Upper lobe of left lung (tissue), 6 donors: ENCODE measurements at places on chromosomes 3 and 15. TPM values are rescaled to one million over a fixed set of nuclear protein-coding genes. Genes with fewer than 3 reads are reported as not detected.

GRCh38 chr3:58116161-58116955, 94.4 kb downstream of the DNASE1L3 start:
- no peak overlapping the region for H3K27ac ChIP-seq
- no peak for DNase-seq
- peaks cover 24% of the 10 kb centered on the region for H3K4me1 ChIP-seq
- no peak overlapping the region for H3K4me3 ChIP-seq

DNA sequence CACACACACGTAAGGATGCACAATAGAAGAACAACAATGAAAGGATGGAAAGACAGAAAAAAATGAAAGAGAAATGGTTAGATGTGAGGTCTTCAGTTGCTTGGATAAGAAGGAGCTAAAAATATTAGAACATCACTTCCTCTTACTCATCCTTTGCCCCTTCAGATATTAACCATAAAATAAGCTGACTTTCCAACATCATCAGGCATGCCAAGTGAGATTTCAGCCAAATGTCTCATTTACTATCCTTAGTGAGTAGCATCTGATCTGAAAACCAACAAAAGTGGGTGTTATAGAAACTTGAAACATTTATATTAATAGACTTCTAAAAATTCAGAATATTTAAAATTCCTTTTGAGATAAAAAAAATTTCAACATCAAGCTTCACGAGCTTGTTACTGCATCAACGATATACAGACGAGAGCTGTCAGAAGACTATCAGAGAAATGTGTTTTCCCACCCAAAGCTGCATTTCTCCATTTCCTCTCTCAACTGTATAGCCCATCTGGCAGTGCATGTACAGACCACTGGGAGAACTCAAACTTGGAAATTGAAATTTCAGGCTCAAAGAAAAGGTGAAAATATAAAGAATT, 25.4 kb upstream of the LSAMP start:
- no peaks in the 10 kb centered on the region for H3K36me3 ChIP-seq
- H3K4me1 ChIP-seq, result no peaks in the 10 kb centered on the region
- no peak for DNase-seq

Gene ECE2
- not detected for total RNA-seq

Gene HDC
- 0.30 TPM for total RNA-seq

Gene CLDN18
- 497 TPM for total RNA-seq
